ENCODE measurements at places on chromosomes 3 and 15.

GRCh38 chr15:74176262-74177214 lies 3.0 kb downstream of the ISLR start:
- DNase-seq: no peak

DNA sequence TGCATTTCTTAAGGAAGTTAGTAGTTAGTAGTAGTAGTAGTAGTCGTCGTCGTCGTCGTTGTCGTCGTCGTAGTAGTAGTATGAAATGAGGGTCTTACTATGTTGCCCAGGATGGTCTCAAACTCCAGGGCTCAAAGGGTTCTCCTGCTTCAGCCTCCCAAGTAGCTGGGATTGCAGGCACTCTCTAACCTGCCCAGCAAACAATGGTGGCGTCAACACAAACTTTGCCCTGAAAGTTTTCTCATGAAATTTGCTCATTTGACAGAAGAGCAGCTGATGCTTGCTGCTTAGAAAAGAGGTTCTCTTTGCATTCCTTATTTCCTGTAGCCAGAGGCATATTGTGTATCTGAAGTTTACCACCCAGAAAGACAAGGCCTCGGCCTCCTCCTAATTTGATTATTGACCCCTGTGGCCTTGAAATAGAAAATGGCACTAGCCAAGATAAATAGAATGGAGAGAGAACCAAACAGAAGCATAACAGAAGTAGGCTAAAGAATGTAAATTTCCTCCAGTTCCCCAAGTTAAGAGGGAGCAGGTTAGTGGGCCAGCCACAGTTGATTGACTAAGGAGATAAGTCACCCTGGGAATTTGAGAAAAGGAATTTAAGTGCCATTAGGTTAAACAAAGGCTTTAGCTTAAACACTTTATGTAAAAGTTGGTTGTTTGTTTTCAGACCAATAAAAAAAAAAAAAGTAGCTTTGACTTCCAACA lies 166.2 kb upstream of the ROBO2 start:
- no peak for DNase-seq

GRCh38 chr3:129603561-129603942 lies 2.9 kb downstream of the PLXND1 start:
- DNase-seq: no peak

GRCh38 chr3:142022381-142022780 lies 127.0 kb downstream of the TFDP2 start:
- DNase-seq: no peak

GRCh38 chr3:67388738-67389137 lies 265.7 kb downstream of the SUCLG2 start:
- DNase-seq: no peak

GRCh38 chr3:72660270-72661114 lies 187.8 kb downstream of the SHQ1 start:
- DNase-seq: no peak

DNA sequence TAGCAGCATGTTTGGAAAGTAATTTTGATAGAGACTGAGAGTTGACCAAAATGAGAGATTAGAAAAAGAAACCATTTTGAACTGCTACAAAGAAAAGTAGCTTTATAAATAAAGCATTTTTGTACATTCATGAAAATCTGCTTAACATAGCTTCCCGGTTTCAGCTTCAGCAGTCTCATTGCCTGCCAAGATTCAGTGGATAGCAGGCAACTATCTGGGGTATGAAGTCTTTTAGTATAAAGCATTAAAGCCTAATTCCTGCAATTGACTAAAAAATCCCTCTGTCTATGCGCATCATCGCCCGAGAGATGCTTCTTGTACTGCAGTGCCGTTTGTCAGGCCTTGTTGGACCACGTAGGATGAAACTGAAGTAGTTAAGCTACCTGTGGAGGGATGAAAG lies 588.4 kb downstream of the NAALADL2 start:
- DNase-seq: no peak

GRCh38 chr3:67176396-67176795 lies 178.3 kb downstream of the KBTBD8 start:
- DNase-seq: no peak

DNA sequence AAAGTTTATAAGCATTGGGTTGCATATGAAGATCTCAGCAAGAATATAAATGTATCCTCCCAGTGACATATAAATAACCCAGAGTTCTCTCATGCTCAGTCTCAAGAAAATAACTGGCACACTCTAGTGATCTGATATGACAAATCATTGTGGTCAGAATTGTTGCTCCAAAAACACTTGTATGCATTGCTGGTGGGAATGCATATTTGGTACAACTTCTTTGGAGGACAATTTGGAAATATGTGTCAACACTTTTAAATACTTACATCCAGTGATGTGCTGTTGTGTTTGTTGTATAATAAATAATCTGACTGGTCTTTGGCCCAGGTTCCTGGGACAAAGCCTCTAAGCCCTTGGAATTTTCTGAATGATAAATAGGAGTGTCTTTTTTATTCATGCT lies 66.7 kb upstream of the STT3B start:
- DNase-seq: no peak

GRCh38 chr15:81809543-81809942 lies 236.3 kb downstream of the MEX3B start:
- DNase-seq: no peak

GRCh38 chr3:181699171-181699903 lies 12.4 kb upstream of the SOX2 start:
- no peak for DNase-seq

Measured in stimulated activated CD4-positive, alpha-beta T cell treated with anti-CD3 and anti-CD28 coated beads, TNF-alpha, amount 100 ng/mL, for 24 hours (primary cell).